ENCODE measurements at places on chromosomes 7 and 10.
A peak's percentile ranks its signal among the peaks of the same experiment; 100 is the strongest.

DNA sequence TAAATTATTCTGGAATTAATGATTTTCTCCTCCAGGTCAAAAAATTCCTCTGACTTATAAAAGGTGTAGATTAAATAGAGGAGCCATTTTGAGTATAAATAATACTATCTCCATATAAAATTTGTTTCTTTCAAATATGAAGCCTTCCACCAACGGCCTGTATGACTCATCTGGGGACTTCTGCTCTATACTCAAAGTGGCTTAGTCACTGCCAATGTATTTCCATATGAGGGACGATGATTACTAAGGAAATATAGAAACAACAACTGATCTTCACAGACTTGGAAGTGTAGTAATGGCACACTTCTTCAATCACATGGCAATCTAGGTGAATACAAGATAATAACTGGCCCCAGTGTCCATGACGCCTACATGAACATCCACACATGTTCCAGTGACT lies 335.6 kb upstream of the HGF start:
- peak; percentile 86 for DNase-seq

DNA sequence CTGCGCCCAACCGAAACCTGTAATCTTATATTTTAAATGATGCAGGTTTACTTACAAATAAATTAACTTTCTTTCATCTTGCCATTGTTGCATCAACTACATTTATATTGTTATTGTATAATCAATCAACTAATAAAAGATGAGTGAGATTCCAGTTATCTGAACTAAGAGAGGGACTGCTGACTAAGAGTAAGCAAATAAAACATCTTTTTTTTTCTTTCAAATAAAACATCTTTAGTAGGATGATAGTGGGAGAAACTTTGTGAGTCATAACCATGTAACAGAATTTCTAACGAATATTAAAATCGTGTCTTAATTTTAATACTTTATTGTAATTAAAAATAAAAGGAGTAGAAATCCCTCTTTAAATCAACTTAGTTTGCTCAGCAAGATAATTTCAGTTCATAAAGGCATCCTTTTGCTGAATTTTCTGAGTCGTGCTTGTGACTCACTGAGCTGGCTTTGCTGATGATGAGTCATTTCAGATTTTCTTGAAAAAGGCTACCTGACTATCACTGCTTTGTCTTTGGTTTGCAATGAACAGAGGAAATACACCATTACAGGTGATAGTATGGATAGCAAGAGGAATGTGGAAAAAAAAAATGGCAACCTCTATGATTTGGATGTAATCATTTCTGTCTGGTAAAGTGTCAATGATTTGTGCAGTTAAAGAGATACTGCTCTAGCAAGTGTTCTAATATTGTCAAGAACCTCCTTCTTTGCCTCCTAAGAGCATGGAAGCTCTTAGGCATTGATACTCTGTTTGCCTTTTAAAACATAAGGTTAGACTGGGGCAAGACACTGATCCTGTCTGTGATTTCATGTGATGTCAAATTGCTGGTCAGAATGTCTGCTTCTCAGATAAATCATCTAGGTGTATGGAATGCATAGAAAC lies 119.5 kb downstream of the GPR158 start:
- DNase-seq = peak; percentile 56

- no peak for DNase-seq
These were observed 4.6 kb downstream of the DCLRE1A start for GRCh38 chr10:113849140-113849803.

DNA sequence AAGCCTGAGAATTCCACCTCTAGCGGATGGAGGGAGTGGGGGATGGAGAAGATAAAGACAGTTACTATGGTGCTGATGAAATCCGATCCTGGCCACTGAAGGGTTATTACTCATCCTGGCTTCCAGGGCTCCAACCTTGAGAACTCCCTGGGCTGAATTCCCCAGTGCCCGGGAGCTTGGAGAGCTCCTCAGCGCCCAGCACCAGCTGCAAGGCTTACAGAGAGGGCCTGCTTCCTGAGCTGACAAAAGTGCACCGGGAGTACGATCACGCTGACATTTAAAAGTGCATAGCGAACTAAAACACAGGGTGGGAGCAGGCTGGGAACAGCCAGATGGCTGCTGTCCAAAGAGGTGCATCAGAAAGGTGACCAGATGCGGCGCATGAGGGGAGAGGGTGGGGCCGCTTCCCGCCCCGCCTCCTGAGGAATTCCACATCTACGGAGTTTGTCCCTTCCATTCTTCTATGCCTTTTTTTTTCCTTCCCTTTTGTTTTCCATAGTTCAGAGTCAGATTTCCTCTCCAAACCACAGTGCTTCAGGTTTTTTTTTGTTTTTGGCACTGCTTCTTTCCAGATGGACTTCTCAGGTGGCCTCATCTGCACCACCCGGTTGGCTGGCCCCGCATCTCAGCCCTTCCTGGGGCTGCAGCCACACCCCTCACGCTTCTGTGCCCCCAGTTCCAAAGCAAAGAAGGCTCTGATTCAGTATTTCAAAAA lies 62.4 kb upstream of the MKRN1 start:
- DNase-seq = peak; percentile 94

GRCh38 chr7:150668472-150668911 lies 17.0 kb upstream of the GIMAP2 start:
- DNase-seq = no peak

DNA sequence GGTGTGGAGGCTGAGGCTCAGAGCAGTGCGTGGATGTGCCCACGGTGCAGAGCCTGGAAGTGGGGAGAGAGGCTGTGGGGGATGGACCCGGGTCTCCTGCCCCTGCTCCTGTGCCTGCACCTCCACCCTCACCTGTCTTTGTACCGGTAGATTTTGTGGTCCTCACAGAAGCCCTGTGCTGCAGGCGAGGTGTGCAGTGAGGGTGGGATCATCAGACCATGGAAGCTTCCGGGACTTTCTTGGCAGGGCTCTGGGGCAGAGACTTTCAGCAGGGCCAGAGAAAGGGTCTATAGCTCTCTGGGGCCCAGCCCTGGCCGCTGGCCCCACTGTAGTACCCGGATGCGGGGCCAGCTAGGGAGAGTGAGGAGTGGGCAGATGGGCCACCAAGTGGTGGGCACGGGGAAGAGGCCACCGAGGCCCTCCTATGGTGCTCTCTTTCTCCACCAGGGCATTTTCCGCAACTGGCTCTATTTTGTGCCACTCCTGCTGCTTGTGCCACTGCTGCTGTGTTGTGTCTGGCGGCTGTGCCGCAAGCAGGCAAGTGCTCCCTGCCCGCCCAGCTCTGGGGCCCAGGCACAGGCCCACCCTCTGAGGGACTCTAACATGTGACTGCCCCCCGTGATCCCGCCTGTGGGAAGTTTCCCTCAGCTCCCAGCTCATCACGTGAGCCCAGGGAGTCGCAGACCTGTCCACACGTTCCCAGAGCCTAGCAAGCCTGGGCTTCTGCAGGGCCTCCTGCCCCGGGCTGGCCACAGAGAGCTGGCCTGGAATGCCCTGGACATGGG lies 22.1 kb downstream of the ANTXRL start:
- DNase-seq = no peak

DNA sequence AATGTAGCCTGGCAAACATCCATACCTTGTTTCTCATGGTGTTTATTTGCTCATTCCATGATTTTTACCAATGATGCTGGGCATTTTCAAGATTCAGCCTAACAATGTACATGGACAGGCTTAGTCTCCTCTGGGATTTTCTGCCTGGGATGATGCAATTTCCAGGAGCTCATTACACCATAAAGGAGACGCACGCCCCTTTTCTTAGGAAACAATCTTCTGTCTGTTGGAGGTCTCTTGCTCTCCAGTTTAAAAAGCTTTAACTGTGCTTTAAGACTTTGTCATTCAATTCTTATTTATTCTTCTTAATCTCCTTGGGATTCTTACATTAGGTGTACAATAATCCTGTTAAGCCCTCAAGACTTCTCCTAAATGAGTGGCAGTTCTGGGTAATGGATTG lies 150.3 kb upstream of the NRP1 start:
- DNase-seq = peak; percentile 61

- DNase-seq = peak; percentile 56
These were observed 8.3 kb downstream of the TSPAN14 start for GRCh38 chr10:80462299-80462980.

- peak; percentile 38 for DNase-seq
These were observed 58.0 kb downstream of the GNAT3 start for GRCh38 chr7:80453699-80454340.

- no peak for DNase-seq
These were observed 64.4 kb downstream of the HBP1 start for GRCh38 chr7:107233174-107233573.

GRCh38 chr10:10794791-10795191 lies 222.9 kb upstream of the CELF2 start:
- no peak for DNase-seq

GRCh38 chr7:100434297-100435144 lies 1.8 kb downstream of the PPP1R35 start:
- no peak for DNase-seq

- DNase-seq = peak; percentile 57
These were observed 19.3 kb downstream of the MYO1G start for GRCh38 chr7:44959433-44959951.

DNA sequence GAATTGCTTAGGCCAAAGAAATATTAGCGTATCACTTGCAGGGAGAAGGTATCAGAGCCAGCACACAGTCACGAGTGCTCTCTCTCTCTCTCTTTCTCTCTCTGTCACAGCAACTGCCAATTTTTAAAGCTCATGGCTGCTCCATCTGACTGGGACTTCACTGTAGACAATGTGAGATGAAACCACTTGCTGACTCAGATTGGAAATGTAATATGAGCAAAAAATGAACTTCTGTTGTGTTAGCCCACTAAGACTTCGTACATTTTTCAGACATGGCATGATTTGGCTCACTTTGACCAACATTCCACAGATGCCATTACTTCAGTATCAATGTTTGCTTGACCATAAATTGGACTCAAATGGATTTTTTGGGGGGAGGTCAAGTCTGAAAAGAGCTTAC lies 68.1 kb downstream of the DGKB start:
- peak; percentile 78 for DNase-seq

GRCh38 chr10:120948889-120949608 lies 97.9 kb downstream of the WDR11 start:
- peak; percentile 89 for DNase-seq

DNA sequence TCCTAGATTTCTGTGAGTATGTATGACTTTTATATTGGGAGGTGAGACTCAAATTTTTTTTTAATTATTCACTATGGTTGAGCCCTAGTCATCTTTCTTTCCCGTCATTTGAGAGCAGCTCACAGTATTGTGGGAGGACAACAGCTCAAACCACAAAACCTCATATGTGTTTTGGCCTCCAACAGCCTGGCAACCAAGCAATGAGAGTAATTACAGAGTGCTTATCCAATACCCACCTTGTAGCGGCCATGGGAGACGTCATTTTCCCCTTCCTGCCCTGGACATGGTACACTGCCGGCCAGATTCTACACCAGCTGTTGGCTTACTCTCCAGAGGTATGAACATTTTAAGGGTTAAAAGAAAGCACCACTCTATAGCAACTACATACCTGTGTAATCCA lies 49.1 kb downstream of the DOCK4 start:
- peak; percentile 84 for DNase-seq

DNA sequence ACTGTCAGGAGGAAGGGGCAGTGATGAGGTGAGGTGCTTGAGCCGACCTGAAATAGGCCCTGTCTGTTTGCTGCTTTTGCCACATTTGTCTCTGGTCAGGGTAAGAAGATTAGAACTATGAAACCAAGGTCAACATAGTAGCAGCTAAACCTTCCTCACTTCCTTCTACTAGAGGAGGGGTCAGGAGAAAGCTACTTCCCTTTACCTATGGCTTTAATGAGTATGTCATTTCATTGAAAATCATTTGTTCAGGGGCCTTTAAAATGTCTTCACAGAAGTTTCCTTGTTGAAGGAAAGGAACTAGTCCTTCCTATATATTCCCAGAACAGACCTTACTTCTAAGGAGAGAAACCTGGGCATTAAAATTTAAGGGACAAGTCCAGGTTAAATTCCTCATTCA lies 19.0 kb downstream of the HYAL4 start:
- DNase-seq = no peak

DNA sequence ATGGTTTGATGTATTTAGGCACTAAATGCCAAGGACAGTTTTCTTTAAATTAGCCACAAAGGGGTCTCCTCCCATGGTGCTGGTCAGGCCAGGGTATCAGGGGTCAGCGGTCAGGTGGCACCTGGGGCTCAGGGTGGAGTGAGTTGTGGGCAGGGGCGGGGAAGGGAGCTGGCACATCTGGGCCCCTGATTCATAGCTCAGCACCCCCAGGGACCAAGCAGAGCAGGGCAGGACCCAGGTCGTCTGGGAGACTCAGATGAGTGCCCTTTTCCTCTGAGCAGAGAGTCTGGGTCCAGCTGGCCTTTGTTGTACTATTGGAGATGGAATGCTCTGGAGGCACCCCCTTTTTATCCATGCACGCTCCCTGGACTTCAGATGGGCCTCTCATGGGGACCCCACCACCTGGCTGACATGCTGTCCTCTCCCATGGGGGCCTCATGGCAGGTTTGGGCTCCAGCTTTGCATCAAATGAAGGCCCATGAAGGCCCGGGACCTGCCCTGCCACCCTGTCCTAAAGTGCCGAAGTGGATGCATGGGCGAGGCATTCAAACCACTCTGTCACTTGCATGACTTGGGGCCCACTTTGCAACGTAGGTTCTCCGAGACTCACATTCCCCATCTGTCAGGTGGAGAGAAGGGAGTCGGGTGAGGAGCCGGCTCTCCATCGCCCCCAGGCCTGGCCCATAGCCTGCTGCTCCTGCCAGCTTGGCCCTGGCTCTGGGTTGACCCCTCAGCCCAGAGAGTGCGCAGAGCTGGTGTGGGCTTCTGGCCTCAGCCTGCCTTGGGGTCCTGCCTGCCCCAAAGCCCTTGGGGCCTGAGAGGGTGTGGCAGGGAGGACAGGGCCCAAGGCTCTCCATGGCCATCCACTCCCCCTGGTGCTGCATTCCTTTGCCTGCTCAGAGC lies 66.4 kb downstream of the RAMP3 start:
- no peak for DNase-seq

DNA sequence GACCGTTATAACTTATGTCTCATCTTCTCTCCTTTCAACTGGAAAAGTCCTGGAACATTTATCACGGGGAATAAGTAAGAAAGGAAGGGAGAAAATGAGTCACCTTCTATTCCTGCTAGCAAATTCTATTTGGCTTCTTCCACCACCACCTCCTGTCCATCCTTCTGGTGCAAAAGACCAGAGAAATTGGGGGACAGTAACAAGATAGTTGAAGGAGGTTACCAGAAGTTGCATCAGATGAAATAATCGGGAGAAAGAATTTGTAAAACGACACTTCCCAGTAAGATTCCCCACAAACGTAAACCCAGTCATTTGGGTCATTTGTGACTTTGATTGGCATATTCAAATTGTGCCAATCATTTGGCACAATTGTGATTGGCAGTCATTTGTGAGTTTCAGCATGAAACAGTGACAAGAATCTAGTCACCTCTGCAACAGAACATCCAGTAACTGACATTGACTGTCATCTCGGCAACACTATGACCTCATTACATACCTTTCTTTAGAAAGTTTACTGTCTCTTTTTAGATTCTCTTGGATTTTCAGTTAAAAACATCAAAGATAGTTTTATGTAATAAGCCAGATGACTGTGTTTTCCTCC lies 51.3 kb upstream of the PIK3CG start:
- DNase-seq = peak; percentile 53

- DNase-seq = peak; percentile 85
These were observed 75.7 kb upstream of the CCDC71L start for GRCh38 chr7:106736508-106737201.

All from GM23248 (cell line).